CD4-positive, alpha-beta T cell treated with Interleukin-15 for 4 hours (primary cell): ENCODE measurements at places on chromosomes 5 and 9.

DNA sequence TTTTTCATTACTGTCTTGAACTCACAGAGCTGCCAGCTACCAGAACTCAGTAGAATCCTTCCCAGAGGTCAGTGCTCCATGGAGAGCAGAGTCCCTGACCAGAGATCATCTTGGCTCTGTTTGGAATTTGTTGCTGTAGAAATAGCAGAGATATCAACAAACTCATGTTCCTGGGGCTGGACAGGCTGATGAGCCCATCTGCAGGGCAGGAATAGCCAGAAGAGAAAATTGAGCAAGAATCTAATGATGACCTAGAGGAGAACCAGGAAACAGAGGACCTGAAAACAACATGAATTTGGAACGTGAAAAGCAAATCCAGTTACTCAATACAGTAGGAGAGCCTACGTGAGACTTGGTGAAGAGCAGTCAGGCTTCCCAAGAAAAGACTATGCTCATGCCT lies 437.8 kb downstream of the PLK2 start:
- no peak for DNase-seq

DNA sequence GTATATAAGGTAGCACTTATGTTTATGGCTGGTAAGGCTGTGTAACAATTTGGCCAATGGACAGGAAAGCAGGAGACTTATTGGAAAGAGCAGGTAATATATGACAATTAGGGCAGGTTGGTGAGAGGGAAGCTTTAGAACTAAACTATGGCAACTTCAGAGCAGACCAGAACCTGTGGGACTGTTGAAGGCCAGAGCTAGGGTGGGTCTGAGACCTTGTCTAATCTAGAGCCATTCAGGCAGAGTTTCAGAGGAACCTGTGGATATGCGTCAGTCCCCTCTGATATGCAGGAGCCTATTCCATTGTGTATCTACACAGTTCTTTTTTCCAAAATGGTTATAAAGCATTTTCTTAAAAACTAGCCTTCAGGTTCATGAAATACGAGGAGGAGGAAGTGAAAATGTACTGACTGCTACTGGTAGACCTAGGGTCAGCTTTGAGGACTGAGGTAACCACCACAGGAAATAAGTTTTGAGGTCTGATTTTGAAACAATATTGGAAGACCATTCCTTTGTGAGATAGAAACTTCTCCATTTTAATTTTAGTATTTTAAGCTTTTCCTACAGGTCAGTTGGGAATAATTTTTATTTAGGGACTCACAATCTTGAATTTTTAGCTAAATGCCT lies 37.6 kb downstream of the ELL2 start:
- DNase-seq: no peak

DNA sequence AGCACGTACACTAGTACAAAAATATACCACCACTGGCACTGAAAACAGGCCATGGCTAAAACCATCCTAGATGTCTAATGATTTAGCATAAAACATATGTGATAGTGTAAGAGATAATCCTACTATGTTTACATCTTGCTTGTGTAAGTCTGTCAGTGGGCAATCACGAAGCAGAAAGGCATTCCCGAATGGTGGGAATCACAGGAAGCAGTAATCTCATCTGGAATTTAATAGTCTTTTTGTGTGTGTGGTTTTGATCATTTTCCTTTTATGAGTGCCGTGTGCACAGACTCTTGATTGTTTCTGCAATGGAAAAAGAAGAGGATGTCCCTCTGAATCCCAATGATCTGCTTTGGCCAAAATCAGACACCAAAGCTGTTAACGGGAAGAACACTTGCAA lies 200.5 kb downstream of the EBF1 start:
- DNase-seq: no peak

- no peak for DNase-seq
Observed at GRCh38 chr9:128011071-128011817, 30.5 kb upstream of the EEIG1 start.

DNA sequence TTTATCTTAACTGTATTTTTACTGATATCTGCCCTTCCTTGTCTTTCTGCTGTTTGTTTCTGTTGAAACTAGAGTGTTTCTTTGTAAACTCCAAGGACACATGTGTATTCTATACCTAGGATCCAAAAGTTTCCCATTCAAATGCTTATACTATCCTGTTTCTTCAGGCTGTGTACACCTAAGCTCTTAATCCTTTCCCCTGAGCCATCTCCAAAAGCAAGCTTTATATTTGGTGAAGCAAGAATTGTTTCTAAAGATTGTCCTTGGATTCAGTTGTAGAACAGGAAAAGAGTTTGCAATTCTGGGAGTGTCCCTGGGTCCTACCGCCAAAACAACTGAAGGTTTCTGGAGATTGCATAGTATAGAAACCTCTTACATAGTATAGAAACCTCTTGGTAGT lies 65.9 kb downstream of the CWC27 start:
- no peak for DNase-seq

GRCh38 chr9:89395931-89396710 lies 77.8 kb downstream of the SECISBP2 start:
- no peak for DNase-seq
